Activated CD4-positive, alpha-beta memory T cell treated with anti-CD3 and anti-CD28 coated beads for 36 hours (primary cell): ENCODE measurements at places on chromosomes 1 and 21. TPM values are rescaled to one million over a fixed set of nuclear protein-coding genes. Genes with fewer than 3 reads are reported as not detected.

The ZNF593OS gene
- total RNA-seq = not detected

The LIN28A gene
- total RNA-seq = not detected

The DIO1 gene
- not detected for total RNA-seq

The PPM1J gene
- 0.69 TPM for total RNA-seq

The KRTAP19-5 gene
- total RNA-seq = not detected

The AK4 gene
- 42.7 TPM for total RNA-seq

- H3K4me1 ChIP-seq = peaks cover 9% of the 10 kb centered on the region
- peaks cover 63% of the 10 kb centered on the region for H3K27me3 ChIP-seq
- H3K27ac ChIP-seq = no peak overlapping the region
- H3K36me3 ChIP-seq = no peaks in the 10 kb centered on the region
- no peak overlapping the region for H3K4me3 ChIP-seq
Measured at GRCh38 chr1:18110598-18110939, 3.0 kb downstream of the IGSF21 start.

DNA sequence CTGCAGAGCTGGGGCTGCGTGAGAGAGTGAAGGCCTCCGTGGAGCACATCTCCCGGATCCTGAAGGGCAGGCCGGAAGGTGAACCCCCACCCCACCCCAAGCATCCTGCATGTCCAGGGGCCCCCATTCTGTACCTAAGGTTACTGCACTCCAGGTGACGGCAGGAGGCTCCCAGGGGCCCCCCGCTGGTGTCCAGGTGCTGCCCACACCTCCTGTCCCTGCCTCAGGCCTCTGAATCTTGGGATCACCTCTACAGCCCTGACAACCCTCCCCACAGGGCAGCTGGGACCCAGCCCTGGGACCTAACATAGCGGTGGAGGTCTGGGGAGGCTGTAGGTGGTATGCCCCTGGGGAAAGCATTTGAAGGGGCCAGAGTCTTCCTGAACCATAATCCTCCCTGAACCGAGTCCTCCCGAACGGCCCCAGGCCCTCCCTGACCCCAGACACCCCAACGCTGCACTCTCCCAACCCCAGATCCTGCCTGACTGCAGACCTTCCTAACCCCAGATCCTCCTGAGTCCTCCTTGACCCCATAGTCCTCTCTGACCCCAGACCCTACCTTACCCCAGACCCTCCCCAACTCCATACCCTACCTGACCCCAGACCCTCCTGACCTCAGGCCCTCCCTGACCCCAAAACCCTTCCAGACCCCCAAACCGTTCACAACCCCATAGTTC lies 33.5 kb downstream of the TRIM11 start:
- H3K27ac ChIP-seq = no peak overlapping the region
- no peaks in the 10 kb centered on the region for H3K36me3 ChIP-seq
- H3K27me3 ChIP-seq = peaks cover 3% of the 10 kb centered on the region
- DNase-seq = no peak
- H3K4me3 ChIP-seq = no peak overlapping the region

GRCh38 chr1:30382496-30382895 lies 340.9 kb downstream of the MATN1 start:
- H3K4me1 ChIP-seq = peaks cover 2% of the 10 kb centered on the region
- no peak overlapping the region for H3K4me3 ChIP-seq
- H3K27me3 ChIP-seq = peaks cover 10% of the 10 kb centered on the region
- no peak for DNase-seq
- H3K36me3 ChIP-seq = no peaks in the 10 kb centered on the region

DNA sequence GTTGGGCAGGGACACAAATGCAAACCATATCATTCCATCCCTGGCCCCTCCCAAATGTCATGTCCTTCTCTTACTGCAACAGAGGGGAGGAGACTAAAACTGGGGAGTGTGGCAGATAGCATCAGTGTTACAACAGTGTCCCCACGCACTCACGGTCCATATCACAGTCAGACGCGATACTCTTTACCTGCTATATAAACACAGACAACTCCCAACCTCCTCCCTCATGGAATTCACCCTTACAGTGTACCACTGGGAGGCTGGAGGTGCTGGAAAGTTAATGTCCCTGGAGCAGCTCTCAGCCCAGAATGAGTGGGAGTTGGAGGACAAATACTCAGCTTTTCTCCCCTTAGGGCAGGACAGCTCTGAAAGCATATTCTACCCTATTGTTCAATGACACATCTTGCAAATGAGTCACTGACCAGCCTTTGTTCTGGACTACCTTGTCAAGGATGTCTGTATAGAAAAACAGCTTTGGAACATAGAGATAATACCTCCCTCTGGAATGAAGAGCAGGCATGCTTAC lies 445.9 kb downstream of the SETD4 start:
- no peak for DNase-seq
- H3K4me1 ChIP-seq = no peaks in the 10 kb centered on the region
- no peaks in the 10 kb centered on the region for H3K36me3 ChIP-seq
- H3K27ac ChIP-seq = no peak overlapping the region

DNA sequence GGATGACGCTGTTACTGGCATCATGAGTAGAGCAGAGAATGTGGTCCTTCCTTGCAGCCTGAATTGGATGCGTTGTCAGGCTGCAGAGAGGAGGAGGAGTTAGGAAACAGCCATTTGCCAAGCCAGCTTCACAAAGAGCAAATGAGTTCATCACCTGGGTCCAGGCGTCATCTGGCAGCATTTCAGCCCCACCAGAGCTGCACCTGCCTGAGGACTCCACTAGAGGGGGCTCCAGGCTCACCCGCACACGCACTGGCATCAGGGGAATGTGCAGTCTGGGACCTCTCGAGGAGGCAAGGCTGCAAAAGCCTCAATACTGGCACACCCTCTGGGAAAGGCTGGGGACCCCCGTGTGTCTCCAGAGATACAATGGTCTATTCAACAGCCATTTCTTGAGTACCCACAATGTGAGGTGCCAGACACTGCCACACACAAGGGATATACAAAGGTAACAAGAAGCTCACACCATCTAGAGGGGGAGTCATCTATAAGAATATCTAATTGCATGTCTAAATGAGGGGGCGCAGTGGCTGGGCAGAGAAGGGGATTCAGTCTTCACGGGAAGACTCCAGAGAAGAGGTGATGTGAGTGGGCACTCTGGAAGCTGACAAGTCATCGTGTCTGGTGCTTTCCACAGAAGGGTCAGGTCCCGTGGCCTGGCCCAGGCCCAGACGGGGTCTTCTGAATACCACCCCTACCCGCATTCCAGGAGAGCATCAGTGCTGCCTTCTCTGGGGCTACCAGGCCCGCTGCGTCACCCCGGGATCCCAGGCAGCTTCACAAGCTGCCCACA lies 53.5 kb upstream of the CNTN2 start:
- no peak overlapping the region for H3K4me3 ChIP-seq
- no peak overlapping the region for H3K27ac ChIP-seq
- peak; percentile 75 for DNase-seq
- H3K4me1 ChIP-seq = peaks cover 7% of the 10 kb centered on the region

DNA sequence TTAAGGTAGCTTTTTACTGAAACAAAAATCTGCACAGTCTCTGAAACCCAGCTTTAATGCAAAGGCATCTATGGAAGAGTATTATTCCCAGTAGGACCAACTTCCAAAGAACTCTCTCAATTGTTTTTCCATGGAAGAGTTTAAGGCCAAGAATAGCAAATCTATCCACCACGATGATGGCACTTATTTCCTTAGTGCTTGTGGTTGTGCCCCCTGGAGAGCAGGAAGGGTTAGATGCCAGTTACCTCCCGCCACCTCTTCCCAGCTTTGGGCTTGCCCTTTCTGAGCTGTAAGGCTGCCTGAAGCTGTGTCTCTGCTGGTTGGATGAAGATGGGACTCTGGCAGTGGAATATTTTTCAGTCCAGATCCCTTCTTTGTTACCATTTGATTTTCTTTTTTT lies 4.8 kb upstream of the ATP1A1 start:
- no peak overlapping the region for H3K4me3 ChIP-seq
- no peak overlapping the region for H3K27ac ChIP-seq
- peaks cover 8% of the 10 kb centered on the region for H3K4me1 ChIP-seq
- no peak for DNase-seq
- H3K36me3 ChIP-seq = no peaks in the 10 kb centered on the region

DNA sequence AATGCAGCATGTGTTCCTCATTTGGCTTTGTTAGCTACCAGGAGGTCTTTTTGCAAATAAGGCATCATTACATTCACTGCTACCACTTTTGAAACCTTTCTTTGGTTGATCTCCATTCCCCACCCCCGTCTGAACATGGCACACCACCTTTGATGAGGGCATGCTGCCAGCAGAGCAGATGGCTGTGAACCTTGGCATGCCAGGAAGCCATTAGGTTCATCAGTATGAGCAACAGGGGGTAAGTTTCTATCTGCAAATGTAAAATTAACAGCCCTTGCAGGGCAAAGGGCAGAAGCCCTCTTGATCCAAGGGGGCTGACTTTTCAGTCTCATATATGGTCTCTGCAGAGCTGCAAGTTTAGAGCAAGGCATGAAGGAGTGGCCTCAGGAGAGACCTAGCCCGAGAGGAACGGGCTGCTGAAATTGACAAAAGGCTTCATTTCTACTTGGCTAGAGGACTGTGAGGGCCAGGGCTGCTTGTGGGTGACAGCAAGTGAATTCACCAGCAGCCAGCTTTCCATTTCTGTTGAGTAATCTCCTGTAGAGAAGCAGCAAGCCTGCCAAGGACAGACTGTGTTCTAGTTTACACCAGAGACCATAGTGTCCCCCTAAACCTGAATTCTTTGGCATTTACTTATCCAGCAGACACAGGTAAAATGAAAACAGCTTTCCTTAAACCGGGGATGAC lies 127.9 kb downstream of the ZNF326 start:
- H3K27ac ChIP-seq = no peak overlapping the region
- no peak for DNase-seq
- no peak overlapping the region for H3K4me3 ChIP-seq
- H3K27me3 ChIP-seq = peaks cover 8% of the 10 kb centered on the region

DNA sequence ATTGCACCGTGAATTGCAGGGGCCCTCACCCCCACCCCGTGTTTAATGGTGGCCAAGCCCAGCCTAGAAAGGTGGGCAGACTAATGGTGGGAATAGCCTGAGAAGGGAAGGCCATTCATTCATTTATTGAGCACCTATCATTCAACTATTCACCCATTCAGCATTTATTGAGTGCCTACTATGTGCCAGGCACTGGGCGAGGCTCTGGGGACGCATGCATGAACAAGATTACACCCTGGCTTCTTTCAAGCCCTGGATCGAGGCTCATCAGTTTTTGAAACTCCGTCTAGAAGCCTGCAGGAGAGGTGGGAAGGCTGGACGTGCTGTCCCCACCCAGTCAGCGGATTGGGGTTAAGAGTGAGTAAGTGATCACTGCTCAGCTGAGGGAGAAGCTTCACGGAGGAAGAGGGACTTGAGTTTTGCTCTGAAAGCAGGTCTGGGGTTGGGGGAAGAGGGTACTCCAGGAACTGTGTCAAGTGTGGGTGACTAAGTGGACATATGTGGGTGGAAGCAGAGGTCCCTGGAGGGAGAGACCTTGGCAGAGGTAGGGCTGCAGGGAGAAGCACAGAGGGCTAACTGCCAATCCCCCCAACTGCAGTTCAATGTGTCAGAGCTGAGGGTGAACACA lies 35.6 kb downstream of the MEF2D start:
- H3K27ac ChIP-seq = peak overlapping the region; percentile 30
- DNase-seq = no peak
- peaks cover 8% of the 10 kb centered on the region for H3K4me1 ChIP-seq
- H3K4me3 ChIP-seq = no peak overlapping the region
- H3K36me3 ChIP-seq = peaks cover 16% of the 10 kb centered on the region
- H3K27me3 ChIP-seq = no peaks in the 10 kb centered on the region

DNA sequence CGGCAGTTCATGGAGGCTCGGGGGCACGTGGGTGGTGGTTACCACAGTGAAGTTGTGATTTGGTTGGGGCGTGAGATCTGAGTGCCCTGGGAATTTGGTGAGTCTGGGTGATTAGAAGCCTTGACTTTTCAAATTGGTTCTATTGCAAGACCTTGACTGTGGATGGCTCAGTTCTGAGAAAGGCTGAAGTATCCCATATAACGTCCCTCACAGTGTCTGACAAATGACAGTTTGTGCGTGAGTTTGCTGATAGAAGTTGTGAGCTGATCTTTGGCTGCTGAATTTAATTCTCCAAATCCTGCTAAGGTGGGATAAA lies 549 bp downstream of the MSH4 start:
- no peaks in the 10 kb centered on the region for H3K27me3 ChIP-seq
- peaks cover 10% of the 10 kb centered on the region for H3K4me1 ChIP-seq
- H3K36me3 ChIP-seq = peaks cover 44% of the 10 kb centered on the region
- no peak for DNase-seq
- H3K4me3 ChIP-seq = no peak overlapping the region

GRCh38 chr1:93969371-93969770 lies 60.1 kb upstream of the GCLM start:
- no peak overlapping the region for H3K4me3 ChIP-seq
- DNase-seq = no peak
- no peak overlapping the region for H3K27ac ChIP-seq
- no peaks in the 10 kb centered on the region for H3K36me3 ChIP-seq
- no peaks in the 10 kb centered on the region for H3K27me3 ChIP-seq
- H3K4me1 ChIP-seq = no peaks in the 10 kb centered on the region

DNA sequence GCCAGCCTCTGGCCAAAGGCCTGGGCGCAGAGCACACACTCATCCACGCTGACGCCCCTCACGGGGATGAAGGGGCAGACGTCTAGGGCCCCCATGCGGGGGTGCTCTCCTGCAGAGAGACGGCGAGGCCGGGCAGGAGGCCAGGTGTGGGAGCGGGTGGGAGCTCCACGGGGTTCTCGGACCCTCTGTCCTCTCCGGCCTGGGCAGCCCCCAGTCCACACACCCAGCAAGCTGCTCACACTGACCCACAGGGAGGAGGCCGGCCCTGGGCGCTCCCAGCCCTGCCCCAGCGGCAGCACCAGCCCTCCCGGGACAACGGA lies 2.5 kb downstream of the FTCD start:
- H3K36me3 ChIP-seq = no peaks in the 10 kb centered on the region
- no peak for DNase-seq
- no peaks in the 10 kb centered on the region for H3K27me3 ChIP-seq
- H3K27ac ChIP-seq = no peak overlapping the region
- no peak overlapping the region for H3K4me3 ChIP-seq

DNA sequence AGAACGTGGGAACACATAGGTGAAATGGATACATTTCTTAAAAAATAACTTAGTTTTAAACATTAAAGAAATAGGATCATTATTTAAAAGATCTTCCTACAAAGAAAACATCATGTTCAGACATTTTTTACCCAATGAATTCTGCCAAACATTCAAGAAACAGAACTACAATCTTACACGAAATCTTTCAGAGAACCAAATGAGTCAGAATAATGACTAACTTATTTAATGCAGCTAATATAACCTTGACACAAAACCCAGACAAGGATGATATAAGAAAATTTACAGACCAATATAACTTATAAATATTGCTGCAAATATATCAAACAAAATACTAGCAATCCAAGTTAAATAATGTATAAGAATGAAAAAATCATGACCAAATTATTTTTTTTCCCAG lies 220.1 kb upstream of the KCNK2 start:
- peaks cover 2% of the 10 kb centered on the region for H3K27me3 ChIP-seq
- no peaks in the 10 kb centered on the region for H3K4me1 ChIP-seq
- no peak overlapping the region for H3K4me3 ChIP-seq
- no peaks in the 10 kb centered on the region for H3K36me3 ChIP-seq

- H3K4me3 ChIP-seq = no peak overlapping the region
- H3K27ac ChIP-seq = peak overlapping the region; percentile 24
- H3K36me3 ChIP-seq = peaks cover 25% of the 10 kb centered on the region
- H3K4me1 ChIP-seq = peaks cover 31% of the 10 kb centered on the region
Measured at GRCh38 chr1:156781585-156782186, 14.4 kb downstream of the PRCC start.

GRCh38 chr1:81511281-81511680 lies 289.5 kb upstream of the ADGRL2 start:
- H3K27me3 ChIP-seq = no peaks in the 10 kb centered on the region
- no peak for DNase-seq
- H3K4me1 ChIP-seq = no peaks in the 10 kb centered on the region
- H3K4me3 ChIP-seq = no peak overlapping the region
- no peaks in the 10 kb centered on the region for H3K36me3 ChIP-seq
